ENCODE measurements at places on chromosomes 3 and 15. TPM values are rescaled to one million over a fixed set of nuclear protein-coding genes. Genes with fewer than 3 reads are reported as not detected.

The GOLGA6L7 gene
- total RNA-seq, result not detected

The VGLL4 gene
- total RNA-seq, result 42.1 TPM

The COL6A5 gene
- 0.04 TPM for total RNA-seq

The DUOXA1 gene
- total RNA-seq, result 1.2 TPM

The LXN gene
- 7.7 TPM for total RNA-seq

The PLA2G4B gene
- total RNA-seq, result 6.3 TPM

The LRRC34 gene
- total RNA-seq, result 5.1 TPM

The PRSS50 gene
- 0.24 TPM for total RNA-seq

The AHSG gene
- total RNA-seq, result not detected

The SIDT1 gene
- not detected for total RNA-seq

The RNF7 gene
- total RNA-seq, result 126 TPM

The ZNF660 gene
- total RNA-seq, result 16.4 TPM

The RBP2 gene
- not detected for total RNA-seq

GRCh38 chr3:153768561-153769469 lies 352.4 kb upstream of the ARHGEF26 start:
- H3K4me1 ChIP-seq, result no peaks in the 10 kb centered on the region
- DNase-seq, result peak; percentile 66
- H3K36me3 ChIP-seq, result 0 out of 2 replicates have a peak, but pooled peaks cover 4% of the 10 kb centered on the region
- no peak overlapping the region for H3K27ac ChIP-seq
- no peaks in the 10 kb centered on the region for H3K27me3 ChIP-seq
- H3K4me3 ChIP-seq, result no peak overlapping the region

- H3K4me1 ChIP-seq, result peaks cover 7% of the 10 kb centered on the region
- H3K27ac ChIP-seq, result no peak overlapping the region
- H3K4me3 ChIP-seq, result no peak overlapping the region
- H3K27me3 ChIP-seq, result no peaks in the 10 kb centered on the region
- DNase-seq, result no peak
- peaks cover 5% of the 10 kb centered on the region for H3K36me3 ChIP-seq
Observed at GRCh38 chr15:70503798-70504298, 259.5 kb downstream of the UACA start.

DNA sequence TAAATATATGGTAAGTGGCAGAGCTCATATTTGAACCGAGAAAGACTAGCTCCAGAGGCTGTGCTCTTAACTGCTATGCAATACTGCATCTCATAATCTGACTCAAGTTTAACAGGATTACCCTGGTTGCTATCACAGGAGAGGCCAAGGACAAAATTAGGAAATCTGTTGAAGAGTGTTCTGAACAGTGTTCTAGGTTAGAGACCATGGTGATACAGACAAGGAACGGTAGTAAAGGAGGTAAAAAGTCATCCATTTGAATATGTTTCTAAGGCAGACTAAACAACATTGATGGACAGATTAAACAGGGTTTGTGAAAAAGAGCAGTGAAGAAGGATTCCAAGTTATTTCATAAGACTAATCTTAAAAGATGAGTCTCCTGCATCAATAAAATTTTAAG lies 22.1 kb downstream of the PLOD2 start:
- H3K4me1 ChIP-seq, result peaks cover 7% of the 10 kb centered on the region
- H3K4me3 ChIP-seq, result no peak overlapping the region
- H3K27ac ChIP-seq, result no peak overlapping the region

GRCh38 chr15:64443747-64444621 lies 16.4 kb upstream of the ZNF609 start:
- H3K27me3 ChIP-seq, result no peaks in the 10 kb centered on the region
- DNase-seq, result no peak
- peaks cover 12% of the 10 kb centered on the region for H3K36me3 ChIP-seq

DNA sequence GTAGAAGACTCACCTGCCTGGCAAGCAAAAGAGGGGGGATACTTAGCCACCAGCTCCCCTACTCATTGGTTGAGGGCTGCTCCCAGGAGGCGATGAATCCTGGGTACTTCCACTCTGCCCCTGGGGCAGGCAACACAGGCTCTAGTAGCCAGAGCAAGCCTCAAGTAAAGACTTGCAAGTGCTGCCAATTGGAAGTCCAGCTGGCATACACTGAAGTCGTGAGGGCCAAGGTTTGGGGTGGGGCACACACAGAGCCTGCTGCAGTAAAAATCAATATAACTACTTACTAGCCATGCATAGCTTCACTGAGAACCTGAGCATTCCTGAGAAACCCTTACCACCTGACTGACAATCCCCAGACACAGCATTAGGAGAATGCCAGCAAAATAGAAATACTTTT lies 123.0 kb upstream of the EIF1B start:
- H3K27ac ChIP-seq, result no peak overlapping the region
- H3K4me1 ChIP-seq, result no peaks in the 10 kb centered on the region
- H3K36me3 ChIP-seq, result no peaks in the 10 kb centered on the region
- no peak for DNase-seq
- no peaks in the 10 kb centered on the region for H3K27me3 ChIP-seq

GRCh38 chr15:71237456-71238188 lies 122.4 kb downstream of the THSD4 start:
- H3K4me1 ChIP-seq, result peaks cover 2% of the 10 kb centered on the region
- H3K27ac ChIP-seq, result no peak overlapping the region
- no peaks in the 10 kb centered on the region for H3K36me3 ChIP-seq
- no peaks in the 10 kb centered on the region for H3K27me3 ChIP-seq
- no peak overlapping the region for H3K4me3 ChIP-seq

- H3K27ac ChIP-seq, result no peak overlapping the region
- H3K36me3 ChIP-seq, result peaks cover 3% of the 10 kb centered on the region
- no peaks in the 10 kb centered on the region for H3K27me3 ChIP-seq
- no peaks in the 10 kb centered on the region for H3K4me1 ChIP-seq
Observed at GRCh38 chr3:129758785-129759320, 134.7 kb downstream of the TMCC1 start.

DNA sequence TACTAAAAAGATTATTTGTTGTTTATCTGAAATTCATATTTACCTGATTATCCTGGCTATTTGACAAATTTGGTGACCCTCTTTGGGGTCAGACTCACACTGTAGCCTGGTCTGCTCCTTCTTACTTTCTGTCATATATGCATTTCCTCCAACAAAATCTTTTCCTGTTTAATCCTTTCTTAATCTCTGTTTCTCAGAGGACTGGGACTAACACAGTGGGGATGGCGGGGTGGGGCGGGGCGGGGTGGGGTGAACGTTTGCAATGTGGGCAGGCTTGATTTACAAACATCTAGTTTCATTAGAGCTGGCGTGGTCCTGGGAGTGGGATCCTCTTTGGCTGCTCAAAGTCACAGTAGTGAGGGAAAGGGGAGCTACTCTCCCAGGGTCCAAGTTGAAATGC lies 35.3 kb upstream of the CDCP1 start:
- DNase-seq, result no peak
- H3K4me1 ChIP-seq, result no peaks in the 10 kb centered on the region
- H3K27ac ChIP-seq, result no peak overlapping the region
- no peaks in the 10 kb centered on the region for H3K36me3 ChIP-seq
- no peak overlapping the region for H3K4me3 ChIP-seq

DNA sequence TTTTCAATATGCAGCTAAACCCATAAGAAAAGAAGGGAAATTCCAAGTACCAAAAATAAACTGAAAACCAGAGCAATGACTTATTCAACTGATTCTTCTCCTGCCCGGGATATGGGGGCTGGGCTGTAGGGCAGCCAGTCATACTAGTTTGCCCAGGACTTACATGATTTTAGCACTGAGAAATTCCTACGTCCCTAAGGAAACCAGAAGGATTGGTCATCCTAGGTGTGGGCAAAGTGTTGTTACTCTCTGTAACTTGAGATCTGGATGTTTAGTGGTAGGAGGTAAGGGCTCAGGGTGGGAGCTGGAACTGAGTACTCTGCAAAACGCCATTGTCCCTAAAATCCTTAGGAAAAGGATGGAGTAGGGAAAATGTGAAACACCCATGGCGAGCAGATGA lies 1.2 kb upstream of the DAZL start:
- no peak overlapping the region for H3K27ac ChIP-seq
- DNase-seq, result no peak
- H3K27me3 ChIP-seq, result no peaks in the 10 kb centered on the region
- peaks cover 2% of the 10 kb centered on the region for H3K4me1 ChIP-seq

- no peaks in the 10 kb centered on the region for H3K4me1 ChIP-seq
- no peak overlapping the region for H3K27ac ChIP-seq
- H3K4me3 ChIP-seq, result no peak overlapping the region
- DNase-seq, result no peak
- H3K36me3 ChIP-seq, result no peaks in the 10 kb centered on the region
Observed at GRCh38 chr15:72889545-72889944, 106.0 kb upstream of the ADPGK start.

- H3K4me1 ChIP-seq, result no peaks in the 10 kb centered on the region
- H3K4me3 ChIP-seq, result no peak overlapping the region
- H3K27ac ChIP-seq, result no peak overlapping the region
- DNase-seq, result no peak
- no peaks in the 10 kb centered on the region for H3K27me3 ChIP-seq
- no peaks in the 10 kb centered on the region for H3K36me3 ChIP-seq
Observed at GRCh38 chr15:94066046-94066445, 165.3 kb upstream of the MCTP2 start.

- no peaks in the 10 kb centered on the region for H3K36me3 ChIP-seq
- no peak overlapping the region for H3K27ac ChIP-seq
- H3K27me3 ChIP-seq, result no peaks in the 10 kb centered on the region
- no peak for DNase-seq
- no peaks in the 10 kb centered on the region for H3K4me1 ChIP-seq
Observed at GRCh38 chr3:132022914-132023313, 11.9 kb downstream of the CPNE4 start.

DNA sequence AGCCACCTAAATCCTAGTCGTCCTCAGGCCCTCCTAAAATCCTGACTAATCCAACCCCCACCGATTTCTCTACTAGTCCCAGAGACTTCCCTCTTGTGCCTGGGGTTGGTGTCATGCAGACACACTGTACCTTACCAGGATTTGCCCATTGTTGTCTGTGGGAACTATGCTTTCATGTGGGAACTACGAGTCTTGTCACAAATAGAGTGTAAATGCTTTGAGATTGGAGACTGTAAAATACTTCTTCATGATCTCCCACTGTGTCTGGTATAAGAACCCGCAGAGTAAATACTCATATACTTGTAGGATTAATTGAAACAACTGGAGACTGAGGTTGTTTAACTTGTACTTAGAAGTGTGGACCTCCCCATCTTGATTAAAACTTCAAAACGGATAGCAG lies 11.2 kb downstream of the B3GNT5 start:
- H3K4me1 ChIP-seq, result peaks cover 23% of the 10 kb centered on the region

- H3K36me3 ChIP-seq, result 0 out of 2 replicates have a peak, but pooled peaks cover 4% of the 10 kb centered on the region
- DNase-seq, result no peak
- peaks cover 4% of the 10 kb centered on the region for H3K4me1 ChIP-seq
- H3K4me3 ChIP-seq, result no peak overlapping the region
Observed at GRCh38 chr15:70602834-70603560, 160.4 kb downstream of the UACA start.

DNA sequence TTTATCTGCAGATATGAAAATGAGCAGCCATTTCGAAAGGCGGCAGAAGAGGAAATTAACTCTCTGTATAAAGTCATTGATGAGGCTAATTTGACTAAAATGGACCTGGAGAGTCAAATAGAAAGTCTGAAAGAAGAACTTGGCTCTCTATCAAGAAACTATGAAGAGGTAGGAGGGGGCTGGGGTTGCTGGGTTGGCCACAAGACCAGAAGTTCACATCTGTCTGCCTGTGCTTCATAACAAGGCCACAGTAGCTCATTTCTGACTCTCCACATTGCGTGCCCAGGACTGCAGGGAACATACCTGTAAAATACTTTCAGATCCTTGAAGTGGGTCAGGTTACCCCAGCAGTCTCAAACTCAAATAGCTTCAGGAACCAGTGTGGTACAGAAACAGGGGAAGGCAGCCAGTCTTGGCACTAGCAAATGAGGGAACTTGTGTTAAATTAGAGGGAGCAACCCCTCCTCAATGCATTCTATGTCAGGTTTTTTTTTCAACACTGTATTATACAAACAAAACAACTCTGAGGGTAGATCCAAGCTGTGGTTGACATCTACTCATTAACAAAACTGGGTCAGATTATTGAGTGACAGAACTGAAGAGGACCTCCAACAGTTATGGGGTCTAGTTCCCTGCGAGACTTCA lies 48.7 kb downstream of the BFSP2 start:
- H3K36me3 ChIP-seq, result no peaks in the 10 kb centered on the region
- H3K27ac ChIP-seq, result no peak overlapping the region
- no peak overlapping the region for H3K4me3 ChIP-seq
- DNase-seq, result no peak
- H3K4me1 ChIP-seq, result no peaks in the 10 kb centered on the region

DNA sequence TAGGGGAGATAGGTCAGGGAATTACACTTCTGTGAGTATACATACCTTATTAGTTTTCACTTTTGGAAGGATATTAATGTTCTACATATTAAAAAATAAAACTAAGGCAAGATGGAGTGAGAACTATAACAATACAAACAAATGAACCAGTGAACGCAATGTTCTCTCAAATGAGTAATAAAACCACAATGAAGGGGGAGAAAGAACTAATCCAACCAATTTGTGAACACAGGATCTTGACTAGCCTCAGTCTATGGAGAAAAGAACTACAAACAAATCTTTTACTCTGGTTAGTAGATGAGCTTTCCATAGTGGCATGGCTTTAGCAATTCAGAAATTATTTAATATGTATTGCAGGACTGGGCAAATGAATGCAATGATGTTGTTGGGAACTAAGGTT lies 26.9 kb upstream of the ATOSA start:
- no peak overlapping the region for H3K27ac ChIP-seq
- H3K4me3 ChIP-seq, result no peak overlapping the region

- H3K36me3 ChIP-seq, result no peaks in the 10 kb centered on the region
- no peaks in the 10 kb centered on the region for H3K4me1 ChIP-seq
- H3K4me3 ChIP-seq, result no peak overlapping the region
- H3K27me3 ChIP-seq, result no peaks in the 10 kb centered on the region
- no peak overlapping the region for H3K27ac ChIP-seq
- no peak for DNase-seq
Observed at GRCh38 chr3:138443091-138443490, 8.7 kb downstream of the ESYT3 start.

- H3K27ac ChIP-seq, result peak within 1 kb of the TSS; percentile 75
- H3K4me3 ChIP-seq, result peak within 1 kb of the TSS; percentile 94
- peaks cover 10% of the 10 kb centered on the region for H3K4me1 ChIP-seq
- peak; percentile 88 for DNase-seq
Observed at GRCh38 chr3:23944861-23945662, at the start of gene NR1D2. Gene NR1D2, plus strand, starts transcription at chr3:23945286. Its CDS starts 293 bp downstream, at chr3:23945579.

GRCh38 chr3:24496529-24497482 lies 2.2 kb upstream of the THRB start:
- peaks cover 14% of the 10 kb centered on the region for H3K4me1 ChIP-seq
- peak; percentile 84 for DNase-seq
- no peak overlapping the region for H3K27ac ChIP-seq
- no peaks in the 10 kb centered on the region for H3K36me3 ChIP-seq
- H3K27me3 ChIP-seq, result peaks cover 6% of the 10 kb centered on the region

DNA sequence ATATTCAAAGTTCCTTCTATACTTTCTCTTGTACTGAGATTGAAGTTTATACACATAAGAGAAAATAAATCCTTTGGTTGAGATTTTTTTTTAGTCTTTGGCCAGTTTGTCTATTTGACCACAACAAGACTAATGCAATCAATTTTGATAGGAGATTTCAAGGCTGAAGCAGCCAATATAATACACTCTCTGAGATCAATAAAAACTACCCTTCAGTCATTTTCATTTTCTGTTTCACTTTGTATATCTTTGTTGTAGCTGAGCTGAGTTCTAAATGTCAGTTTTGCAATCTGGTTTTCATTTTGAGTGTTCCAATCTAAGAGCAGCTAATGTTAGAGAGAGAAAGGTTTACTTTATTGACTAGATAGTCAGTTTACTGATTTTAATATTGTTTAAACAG lies 623.8 kb upstream of the ROBO1 start:
- H3K27me3 ChIP-seq, result no peaks in the 10 kb centered on the region
- no peak for DNase-seq
- H3K4me3 ChIP-seq, result no peak overlapping the region
- no peak overlapping the region for H3K27ac ChIP-seq
- H3K36me3 ChIP-seq, result no peaks in the 10 kb centered on the region

Measured in H9 (cell line).